Mucosa of gallbladder (tissue), 1 donor: ENCODE measurements at places on chromosomes 6 and 20. TPM values are rescaled to one million over a fixed set of nuclear protein-coding genes. Genes with fewer than 3 reads are reported as not detected.

BMP6 gene
- total RNA-seq = 7.3 TPM

MEP1A gene
- total RNA-seq = not detected

ALDH8A1 gene
- 1.0 TPM for total RNA-seq

DNA sequence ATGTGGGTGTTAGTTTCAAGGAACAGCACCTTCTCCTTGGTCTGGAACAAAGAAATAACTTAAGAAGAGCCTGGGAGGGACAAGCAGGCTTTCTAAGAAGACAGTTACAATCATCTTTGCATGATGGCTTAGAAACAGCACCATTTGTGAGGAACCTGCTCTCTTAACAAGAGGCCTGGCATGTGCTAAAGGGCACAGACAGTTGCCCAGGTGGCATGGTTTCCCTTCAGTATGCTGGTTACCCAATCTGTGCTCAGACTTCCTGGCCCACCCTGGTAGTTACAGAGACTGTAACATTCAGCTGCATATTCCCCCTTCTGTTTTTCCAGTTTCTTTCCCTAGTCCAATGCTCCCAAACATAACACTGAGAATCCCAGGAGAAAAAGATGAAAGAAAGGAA lies 84.0 kb downstream of the CHD6 start:
- no peak for DNase-seq

GRCh38 chr6:18672852-18673251 lies 285.7 kb downstream of the RNF144B start:
- DNase-seq = no peak

- no peak for DNase-seq
Measured at GRCh38 chr6:33390767-33391277, 801 bp upstream of the KIFC1 start.

- no peak for DNase-seq
Measured at GRCh38 chr20:36815454-36816091, 42.0 kb upstream of the DSN1 start.

DNA sequence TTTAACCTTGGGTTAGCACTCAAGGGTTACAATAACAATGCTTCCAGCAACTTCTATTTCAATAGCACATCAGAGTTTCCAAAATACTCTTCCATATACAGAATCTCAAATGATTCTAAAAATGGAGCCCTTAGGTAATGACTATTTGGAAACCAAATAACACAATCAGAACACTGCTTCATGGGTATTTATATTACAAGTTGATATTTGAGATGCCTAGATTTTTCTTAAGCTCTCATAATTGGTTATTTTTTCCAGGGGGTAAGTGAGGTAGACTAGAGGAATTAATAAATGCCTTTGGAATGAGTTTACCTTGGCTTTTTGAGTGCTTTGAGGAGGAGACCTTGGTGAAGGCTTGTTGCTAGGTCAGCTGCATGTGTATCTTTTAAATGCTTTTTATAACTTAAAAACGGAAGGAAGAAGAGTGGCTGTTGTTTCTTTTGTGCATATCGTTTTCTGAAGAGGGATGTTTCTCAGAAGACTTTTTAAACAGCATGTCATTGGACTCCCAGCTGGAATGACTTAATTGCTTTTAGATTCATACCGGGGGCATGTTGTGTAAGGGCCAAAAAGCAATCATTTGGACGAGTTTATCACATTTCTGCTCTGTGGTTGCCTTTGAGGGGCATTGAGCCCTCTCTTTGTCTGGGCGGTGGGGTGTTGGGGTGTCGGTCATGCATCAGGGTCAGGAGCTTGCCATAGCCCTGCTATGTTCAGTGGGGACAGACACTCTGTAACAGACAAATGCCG lies 186.0 kb downstream of the DTNBP1 start:
- no peak for DNase-seq
